BE2C (cell line): ENCODE measurements at places on chromosomes 7 and 10.

DNA sequence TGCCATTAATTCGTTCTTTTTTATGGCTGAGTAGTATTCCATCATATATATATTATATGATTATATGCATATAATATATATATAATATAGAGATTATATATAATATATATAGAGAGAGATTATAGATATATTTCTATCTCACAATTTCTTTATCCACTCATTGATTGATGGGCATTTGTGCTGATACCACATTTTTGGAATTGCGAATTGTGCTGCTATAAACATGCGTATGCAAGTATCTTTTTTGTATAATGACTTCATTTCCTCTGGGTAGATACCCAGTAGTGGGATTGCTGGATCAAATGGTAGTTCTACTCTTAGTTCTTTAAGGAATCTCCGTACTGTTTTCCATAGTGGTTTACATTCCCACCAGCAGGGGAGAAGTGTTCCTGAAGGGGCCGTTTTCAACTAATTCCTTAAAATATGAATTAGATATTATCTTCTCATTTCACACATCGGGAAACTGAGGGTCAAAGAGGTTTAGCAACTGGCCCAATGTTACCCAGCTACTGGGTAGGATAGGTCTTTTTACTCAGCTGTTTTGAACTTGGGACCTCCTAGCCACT is 16.5 kb downstream of the NFE2L3 start:
- DNase-seq, result no peak

DNA sequence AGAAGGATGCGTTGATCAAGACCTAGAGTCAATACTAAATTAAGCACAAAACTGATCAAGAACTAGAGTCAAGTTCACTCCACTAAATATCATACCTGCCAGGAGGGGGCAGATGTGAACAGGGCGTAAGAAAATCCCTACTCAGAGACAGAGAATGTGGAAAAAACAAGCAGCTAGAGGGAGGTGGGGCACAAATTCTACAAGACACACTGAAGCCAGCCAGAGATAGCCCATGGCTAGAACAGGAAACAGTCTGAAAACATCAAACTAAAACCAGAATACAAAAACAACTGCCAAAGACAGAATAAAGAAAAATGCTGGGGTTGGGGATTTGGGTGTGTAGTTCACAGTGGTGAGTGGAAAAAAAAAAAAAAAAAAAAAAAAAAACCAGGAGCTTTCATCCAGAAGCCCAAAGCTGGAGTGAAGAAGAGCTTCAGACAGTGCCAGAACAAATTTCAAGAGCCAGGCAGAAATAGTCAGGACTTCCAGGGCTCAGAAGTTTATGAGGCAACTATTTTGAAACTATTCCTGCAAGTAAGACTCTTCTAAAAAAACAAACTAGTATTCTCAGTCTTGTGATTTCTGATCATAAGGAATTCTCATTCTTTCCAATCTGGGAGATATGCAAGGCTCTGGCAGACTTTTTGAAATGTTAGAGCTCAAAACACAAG is 118.3 kb downstream of the CCDC71L start:
- DNase-seq, result peak; percentile 73

DNA sequence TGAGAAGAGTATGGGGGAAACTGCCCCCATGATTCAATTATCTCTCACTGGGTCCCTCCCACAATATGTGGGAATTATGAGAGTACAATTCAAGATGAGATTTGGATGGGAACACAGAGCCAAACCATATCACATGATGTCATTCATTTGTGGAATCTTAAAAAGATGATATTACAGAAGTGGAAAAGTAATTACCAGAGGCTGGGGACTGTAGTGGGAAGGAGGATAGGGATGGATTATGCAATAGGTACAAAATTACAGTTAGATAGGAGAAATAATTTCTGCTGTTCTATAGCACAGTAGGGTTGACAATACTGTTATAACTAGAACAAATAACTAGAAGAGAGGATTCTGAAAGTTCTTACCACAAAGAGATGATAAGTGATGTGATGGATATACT is 141.4 kb downstream of the VPS50 start:
- no peak for DNase-seq

DNA sequence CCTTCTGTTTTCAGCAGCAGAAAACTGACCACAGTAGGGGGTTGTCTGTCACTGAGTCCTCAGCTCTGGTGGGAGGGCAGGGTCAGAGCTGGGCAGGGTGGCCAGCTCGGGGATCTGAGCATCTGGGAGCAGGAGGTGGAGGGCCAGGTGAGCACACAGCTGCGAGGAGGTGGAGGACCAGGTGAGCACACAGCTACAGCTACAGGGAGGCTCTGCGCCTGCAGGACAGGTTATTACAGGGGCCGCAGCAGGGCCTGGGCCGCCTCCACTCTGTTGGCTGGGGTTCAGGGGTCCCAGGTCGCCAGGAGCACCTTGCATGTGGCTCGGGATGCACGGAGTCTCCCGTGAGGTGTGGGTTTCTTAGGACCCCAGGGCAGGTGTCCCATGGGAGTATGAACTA is 52.4 kb upstream of the PRKAR1B start:
- no peak for DNase-seq

DNA sequence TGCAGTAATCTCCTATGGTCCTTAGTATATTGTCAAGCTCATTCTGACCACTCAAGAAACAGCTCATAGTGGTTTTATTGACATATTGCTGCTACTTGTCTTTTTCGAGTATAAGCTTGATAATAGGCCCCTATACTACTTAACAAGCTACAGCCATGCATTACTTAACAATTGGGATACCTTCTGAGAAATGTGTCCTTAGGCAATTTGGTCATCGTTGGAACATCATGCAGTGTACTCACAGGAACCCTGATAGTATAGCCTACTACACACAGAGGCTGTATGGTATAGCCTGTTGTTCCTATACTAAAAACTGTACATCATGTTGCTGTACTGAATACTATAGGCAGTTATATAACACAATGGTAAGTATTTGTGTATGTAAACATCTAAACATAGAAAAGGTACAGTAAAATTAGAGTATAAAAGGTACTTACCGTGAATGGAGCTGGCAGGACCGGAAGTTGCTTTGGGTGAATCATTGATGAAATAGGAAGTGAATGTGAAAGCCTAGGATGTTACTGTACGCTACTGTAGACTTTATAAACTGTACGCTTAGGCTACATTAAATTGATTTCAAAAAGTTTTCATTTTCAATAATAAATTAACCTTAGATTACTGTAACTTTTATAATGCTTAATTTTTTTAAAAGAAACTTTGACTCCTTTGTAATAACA is 160.9 kb downstream of the LRRC4 start:
- no peak for DNase-seq

GRCh38 chr10:6349846-6350535 is 147.3 kb downstream of the PFKFB3 start:
- no peak for DNase-seq

GRCh38 chr10:130741901-130742855 is 569.3 kb downstream of the TCERG1L start:
- no peak for DNase-seq

GRCh38 chr7:40714363-40715052 is 579.7 kb downstream of the SUGCT start:
- no peak for DNase-seq

DNA sequence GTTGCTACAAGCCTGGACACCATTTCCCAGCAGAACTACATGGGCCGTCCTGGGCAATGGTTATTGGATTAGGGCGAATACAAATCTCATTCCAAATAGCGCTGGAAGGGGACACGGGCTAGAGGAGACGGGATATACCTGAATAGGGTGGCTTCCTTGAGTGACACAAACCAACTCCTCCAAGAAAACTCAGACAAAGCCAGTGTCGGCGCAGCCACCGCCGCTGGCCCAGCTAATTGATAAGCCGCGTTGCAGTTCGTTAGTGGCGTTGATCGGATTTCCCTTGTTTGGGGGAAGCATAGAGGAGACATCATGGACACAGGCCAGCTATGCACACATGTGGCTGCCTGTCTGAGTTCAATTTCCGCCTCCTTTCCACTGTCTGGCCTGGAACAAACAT is 55.7 kb downstream of the EBF3 start:
- no peak for DNase-seq

DNA sequence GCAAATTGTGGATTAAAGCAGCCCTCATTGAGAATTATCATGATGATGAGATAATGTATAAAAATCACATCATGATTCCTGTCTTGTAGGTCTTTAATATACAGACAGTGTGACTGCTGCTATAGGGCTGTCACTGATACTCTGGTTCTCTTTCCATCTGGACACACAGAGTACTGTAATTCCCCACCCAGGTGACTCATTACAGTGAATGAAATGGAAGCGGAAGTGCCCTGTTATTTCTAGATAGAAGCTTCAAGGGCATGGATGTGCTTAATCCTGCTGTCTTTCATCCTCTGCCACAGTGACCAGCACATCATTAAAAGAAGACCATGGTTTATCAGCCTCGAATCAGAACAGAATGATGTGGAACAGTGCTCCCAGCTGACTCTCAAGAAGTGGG is 1234.0 kb downstream of the SORCS3 start:
- no peak for DNase-seq

DNA sequence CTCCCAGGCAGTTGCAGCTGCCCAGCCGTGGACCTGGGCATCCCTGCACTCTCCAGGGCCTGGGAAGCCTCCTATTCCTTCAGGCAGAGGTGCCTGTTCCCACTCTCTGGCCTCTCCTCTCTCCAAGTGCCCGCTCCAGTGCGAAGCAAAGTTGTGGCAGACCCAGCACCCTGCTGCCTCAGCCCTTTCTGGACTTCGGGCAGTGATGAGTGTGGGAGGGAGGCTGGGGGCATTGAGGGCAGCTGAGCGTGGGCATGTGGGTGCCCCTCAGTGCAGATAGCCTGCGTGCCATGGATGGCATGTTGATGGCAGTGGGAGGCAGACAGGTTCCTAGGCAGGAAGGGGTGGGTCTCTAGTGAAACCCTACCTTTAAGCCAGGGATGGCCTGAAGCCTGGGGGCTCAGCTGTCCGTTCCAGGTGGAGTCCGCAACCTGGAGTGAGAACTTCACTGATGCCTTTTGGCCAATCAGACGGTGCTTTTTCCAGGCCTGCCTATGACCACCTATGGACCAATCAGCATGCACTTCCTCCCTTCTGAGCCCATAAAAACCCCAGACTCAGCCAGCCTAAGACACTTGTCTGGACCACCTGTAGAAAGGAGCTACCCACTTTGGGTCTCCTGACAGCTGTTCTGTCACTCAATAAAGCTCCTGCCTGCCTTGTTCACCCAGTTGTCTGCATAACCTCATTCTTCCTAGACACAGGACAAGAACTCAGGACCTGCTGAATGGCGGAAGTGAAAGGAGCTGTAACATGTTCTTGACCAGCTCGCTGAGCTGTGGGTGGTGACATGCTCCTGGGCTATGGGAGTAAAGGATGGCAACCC is 26.1 kb downstream of the SVIL start:
- DNase-seq, result no peak

GRCh38 chr7:37431413-37431812 is 17.3 kb downstream of the ELMO1 start:
- no peak for DNase-seq
